ENCODE measurements at places on chromosomes 2 and 18.

- no peak for DNase-seq
Observed at GRCh38 chr2:198238429-198238828, 434.0 kb downstream of the PLCL1 start.

GRCh38 chr2:200615247-200615646, 29.4 kb downstream of the AOX1 start:
- peak; percentile 80 for DNase-seq

DNA sequence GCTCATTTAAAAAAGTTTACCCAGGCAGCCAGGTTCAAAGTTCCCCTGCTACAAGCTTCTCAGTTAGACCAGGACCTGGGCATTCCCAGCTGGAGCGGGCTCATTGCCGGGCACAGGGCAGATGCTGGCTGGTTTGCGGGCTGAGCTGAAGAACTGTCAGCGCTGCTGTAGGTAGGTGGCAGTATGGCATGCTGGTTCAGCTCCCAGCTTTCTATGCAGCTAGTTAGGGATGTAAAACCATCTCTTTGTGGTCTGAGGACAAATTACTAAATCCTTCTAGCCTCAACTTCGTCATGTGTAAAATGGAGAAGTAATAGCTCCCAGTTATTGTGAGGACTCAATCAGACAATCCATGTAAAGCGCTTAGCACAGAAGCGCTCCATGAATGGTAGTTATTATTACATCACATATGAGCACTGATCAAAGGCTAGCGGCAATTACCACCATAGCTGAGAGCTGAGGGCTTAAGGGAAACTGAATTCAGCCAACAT, 2.4 kb upstream of the LDLRAD4 start:
- peak; percentile 80 for DNase-seq

- DNase-seq, result no peak
Observed at GRCh38 chr2:241095594-241096290, 6.3 kb downstream of the MTERF4 start.

- DNase-seq, result peak; percentile 45
Observed at GRCh38 chr18:54205959-54206358, 18.5 kb downstream of the MBD2 start.

DNA sequence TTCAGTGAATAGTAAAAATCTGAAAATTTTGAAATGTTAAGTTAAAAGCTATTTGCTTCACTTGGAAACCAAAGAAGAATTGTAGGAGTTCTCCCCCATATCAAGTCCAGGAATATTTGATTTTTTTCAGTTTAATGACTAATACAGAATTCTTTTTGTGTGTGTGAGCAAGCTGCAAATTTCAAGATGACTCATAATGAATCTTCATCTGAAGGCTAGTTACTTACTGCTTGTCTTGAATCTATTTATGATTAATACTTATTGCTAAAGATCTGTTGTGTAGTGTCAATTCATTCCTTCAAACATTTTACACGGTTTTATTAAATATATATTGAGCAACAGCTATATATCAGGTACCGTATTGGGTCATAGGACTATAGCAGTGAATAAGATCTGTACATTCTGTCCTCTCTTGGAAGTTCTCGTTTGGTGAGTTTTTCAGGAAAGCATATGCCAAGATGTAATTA, 47.8 kb upstream of the CAVIN2 start:
- DNase-seq, result peak; percentile 83

DNA sequence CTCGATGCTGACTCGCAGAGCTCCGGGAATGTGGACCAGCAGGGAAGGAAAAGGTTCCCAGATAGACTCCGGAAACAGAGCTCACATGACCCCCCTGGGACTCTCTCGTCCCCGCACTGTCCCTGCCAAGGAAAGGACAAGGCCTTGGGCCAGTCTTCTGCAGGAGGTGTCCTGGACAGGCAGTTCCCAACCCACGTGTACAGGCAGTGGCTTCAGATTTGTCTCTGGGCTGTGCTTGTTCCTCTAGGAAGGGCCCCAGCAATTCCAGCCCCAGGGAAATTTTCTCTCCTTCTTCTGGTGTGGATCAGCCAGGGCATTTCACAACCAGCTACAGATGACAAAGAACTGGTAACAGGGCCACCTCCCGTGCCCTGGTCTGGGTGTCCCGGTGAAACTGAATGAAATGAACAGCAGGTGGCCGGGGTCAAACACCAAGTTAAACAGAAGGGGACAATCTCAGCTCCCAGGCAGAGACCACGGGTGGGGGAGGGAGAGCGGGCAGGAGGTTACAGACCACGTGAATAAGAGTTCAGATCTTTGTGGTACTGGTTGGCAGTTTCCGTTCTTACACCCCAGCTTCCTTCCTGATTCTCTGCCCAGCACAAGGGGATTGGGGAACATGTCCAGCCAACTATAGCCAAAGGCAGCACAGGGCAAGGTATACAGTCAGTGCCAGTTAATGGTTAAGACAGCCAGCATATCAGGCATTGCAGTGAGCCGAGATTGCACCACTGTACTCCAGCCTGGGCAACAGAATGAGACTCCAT, 52.2 kb upstream of the CAB39 start:
- DNase-seq, result no peak

DNA sequence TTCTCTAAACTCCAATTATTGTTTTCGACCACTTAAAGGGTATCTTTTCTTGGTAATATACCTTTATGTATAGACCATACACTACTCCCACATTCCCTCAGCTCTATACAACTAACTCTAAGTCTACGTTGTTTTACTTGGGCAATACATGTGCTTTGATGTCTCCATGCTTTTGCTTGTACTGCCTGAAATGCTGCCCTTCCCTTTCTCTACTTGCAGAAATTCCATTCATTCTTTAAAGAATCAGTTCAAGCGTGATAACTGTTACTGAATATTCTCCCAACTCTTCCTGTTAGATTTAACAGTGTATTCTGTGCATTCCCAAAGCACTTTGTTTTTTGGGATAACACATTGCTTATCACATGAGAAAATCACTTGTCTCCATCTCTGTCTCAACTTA, 157.0 kb upstream of the AQP4 start:
- DNase-seq, result no peak

- peak; percentile 44 for DNase-seq
Observed at GRCh38 chr2:196101325-196101991, 32.8 kb upstream of the DNAH7 start.

GRCh38 chr2:29314816-29315571, 199.8 kb downstream of the CLIP4 start:
- DNase-seq, result peak; percentile 12

DNA sequence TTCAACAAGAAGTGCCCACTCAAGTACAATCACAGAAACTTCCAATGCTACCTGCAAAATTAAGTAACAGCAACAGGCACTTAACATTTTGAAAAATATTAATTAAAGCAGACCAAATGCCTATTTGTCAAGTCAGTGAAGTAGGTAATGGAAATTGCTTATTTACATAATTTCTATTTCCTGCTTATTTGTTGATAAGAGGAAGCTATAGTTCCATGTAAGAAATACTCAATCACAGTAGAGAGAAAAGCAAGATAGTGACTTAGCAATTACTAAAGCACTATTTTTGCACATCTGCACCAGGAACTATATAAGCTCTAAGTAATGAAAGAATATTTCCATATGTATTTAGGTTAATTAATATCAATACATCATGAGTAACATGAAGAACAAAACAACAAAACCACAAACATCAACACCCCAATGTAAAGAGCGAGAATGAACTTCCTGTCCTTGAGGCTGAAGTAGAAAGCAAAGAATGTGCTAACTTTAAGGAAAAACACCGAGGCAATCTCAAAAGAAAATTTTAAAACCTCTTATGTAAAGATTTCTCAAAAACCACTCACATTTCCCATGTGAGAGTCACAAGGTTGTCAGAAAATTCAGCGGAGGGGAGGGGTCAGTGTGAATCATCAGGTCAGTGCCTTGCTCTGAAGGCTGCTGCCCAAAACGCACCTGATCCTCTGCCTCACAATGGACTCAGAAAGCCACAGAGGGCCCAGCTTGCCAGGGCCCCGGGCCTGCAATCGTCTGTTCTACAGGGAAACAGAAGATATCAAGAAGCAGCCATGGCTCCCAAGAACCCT, 12.5 kb downstream of the NPC1 start:
- DNase-seq, result peak; percentile 49

- no peak for DNase-seq
Observed at GRCh38 chr18:64474773-64475172, 325.9 kb upstream of the LINC00305 start.

DNA sequence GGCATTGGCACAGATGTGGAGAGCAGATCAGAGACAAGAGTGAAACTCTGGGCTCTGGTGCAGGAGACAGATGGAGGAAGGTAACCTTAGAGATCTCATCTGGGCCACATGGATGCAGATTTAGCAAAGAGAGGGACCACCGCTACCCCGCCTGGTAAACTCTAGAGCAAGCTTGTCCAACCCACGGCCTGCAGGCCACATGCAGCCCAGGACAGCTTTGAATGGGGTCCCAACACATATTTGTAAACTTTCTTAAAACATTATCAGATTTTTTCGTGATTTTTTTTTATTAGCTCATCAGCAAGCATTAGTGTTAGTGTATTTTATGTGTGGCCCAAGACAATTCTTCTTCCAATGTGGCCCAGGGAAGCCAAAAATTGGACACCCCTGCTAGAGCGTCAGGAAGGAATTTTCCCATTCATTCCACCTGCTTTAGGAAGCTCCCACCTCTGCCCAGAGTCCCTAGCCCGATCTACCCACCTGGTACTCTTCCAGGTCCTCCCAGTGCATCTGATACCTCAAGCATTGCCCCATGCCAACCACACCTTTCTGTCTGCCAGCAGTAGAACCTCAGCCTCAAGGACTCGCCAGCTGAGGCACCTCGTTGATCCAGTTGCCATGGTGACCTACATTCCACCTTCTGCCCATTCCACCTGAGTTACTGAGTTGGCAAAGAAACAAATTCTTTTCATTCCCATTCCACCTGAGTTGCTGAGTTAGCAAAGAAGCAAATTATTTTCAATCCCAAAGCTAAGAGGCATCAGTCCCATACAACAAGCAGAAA, at the start of gene CIB4:
CIB4 (minus strand) TSS at position 586 of the 784 bp plus-strand sequence; CDS start at position 534, 52 bp downstream.
- DNase-seq, result no peak

DNA sequence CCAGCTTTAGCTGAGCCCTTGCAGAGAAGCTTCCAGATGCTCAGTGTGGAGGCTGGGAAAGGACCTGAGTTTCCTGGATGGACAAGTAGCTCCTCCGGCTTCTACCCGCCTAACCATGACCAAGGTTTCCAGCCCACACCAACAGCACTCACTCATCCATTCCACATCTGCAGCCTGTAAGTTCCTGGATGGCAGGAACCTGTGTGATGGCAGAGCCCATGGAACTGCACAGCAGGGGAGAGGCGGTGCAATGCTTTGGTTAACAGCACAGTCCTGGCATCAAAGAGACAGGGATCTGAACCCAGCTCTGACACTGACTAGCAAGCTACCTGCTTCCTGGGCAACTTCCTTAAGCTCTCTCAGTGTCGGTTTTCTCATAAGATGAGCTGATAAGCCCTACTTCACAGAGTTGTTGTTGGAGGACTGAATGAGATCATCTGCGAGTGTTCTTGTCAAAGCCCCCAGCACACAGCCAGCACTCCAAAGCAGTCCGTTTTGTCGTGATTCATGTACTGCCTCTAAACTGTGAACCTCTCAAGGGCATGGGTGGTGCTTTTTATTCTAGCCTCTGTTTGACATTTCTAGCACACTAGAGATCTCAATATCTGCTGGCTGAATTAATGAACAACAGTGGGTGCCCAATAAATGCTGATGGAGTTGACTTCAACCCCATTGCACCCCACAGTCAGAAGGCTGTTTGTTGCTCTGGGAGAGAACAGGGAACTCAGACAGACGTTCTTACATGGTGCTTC, 41.6 kb upstream of the OTOF start:
- DNase-seq, result no peak

DNA sequence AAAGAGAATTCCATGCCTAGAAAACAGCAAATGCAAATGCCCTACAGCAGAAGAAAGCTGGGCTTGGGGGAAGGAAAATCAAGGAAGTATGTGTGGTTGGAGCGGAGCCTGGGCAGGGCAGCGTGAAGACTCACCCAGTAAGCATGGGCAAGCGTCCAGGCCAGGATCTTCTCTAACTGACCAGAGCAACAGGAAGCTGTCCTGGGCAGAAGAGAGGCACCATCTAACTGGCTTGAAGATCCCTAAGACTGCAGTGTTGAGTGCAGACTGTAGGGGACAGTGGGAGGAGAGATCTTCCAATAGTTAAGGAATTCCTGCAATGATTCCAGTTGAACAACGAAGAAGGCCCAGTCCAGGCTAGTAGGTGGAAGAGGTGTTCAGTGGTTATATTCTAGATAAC, 57.9 kb downstream of the NXPH2 start:
- peak; percentile 17 for DNase-seq

DNA sequence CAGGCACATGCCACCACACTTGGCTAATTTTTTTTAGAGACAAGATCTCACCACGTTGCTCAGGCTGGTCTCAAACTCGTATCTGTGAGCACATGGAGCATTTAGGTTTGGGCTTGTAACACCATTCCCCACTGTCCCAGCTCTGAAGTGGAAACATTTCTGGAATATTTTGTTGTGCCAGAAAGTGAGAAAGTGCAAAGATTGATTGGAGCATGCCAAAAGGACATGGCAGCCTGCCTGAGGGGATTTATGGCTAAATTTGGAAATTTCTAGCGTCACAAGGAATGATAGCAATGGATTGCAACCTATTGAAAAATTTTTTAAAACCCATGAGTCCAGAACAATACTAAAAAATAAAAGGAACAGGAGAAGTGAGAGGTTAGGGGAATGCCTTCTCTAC, 136.8 kb downstream of the ESCO1 start:
- DNase-seq, result peak; percentile 76

DNA sequence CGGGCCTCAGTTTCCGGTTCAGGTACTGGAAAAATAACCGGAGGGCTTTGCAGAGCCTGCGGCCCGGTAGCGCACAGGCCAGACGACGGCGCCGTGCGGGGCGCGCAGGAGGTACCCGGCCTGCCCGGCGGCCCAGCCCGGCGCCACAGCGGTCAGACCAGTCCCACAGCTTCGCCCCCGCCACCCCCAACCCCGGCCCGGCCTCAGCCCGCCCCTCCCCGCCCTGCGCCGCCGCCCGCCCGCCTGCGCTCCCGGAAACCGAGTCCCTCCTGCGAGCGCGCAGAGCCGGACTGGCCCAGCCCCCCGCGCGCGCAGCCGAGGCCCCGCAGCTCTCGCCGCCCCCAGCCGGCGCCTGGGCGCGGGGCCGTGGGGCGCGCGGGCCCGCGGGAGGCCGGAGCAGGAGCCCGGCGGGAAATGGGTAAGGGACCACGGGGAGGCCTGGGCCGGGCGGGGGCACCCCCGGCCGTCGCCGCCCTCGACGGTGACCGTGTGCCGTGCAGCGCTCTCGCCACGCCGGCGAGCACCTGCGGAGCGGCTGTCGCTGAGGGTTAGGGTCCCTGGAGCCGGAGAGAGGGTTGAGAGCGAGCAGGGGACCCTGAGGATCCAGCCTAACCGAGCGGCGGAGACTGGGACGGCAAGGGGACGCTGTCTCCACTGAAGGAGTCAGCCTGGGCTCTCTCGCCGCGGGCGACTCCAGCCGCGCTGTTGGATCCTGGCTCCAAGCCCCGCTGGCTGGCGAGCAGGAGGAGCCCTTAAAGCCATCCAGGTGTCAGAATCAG, 16.5 kb upstream of the PSD4 start:
- DNase-seq, result no peak

DNA sequence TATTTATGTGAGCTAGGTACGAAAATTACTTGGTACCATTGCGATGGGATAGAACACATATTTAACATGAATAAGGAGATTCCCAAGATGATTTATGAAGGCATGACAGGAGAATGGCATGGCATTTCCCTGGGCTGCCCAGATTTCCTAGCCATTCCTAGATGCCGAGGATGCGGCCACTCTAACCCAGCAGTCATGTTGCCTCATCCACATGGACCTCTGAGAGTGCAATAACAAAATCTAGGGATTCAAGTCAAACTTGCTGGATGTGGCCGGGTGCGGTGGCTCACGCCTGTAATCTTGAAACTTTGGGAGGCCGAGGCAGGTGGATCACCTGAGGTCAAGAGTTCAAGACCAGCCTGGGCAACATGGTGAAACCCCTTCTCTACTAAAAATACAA, 110.8 kb upstream of the ARL4C start:
- no peak for DNase-seq

- DNase-seq, result peak; percentile 40
Observed at GRCh38 chr2:15311201-15311907, 249.8 kb downstream of the NBAS start.
